ENCODE measurements at places on chromosomes 1 and 21.
A peak's percentile ranks its signal among the peaks of the same experiment; 100 is the strongest.

- no peak overlapping the region for H3K27ac ChIP-seq
- no peaks in the 10 kb centered on the region for H3K27me3 ChIP-seq
- H3K4me1 ChIP-seq: peaks cover 32% of the 10 kb centered on the region
- no peak for DNase-seq
- H3K36me3 ChIP-seq: no peaks in the 10 kb centered on the region
Observed at GRCh38 chr1:202106340-202107254, 16.1 kb upstream of the GPR37L1 start.

- H3K36me3 ChIP-seq: no peaks in the 10 kb centered on the region
- DNase-seq: no peak
- H3K4me1 ChIP-seq: peaks cover 4% of the 10 kb centered on the region
- H3K4me3 ChIP-seq: no peak within 1 kb of the TSS
Observed at GRCh38 chr1:166988974-166989515, at the start of gene MAEL. TSS of gene MAEL (plus strand) at chr1:166989280. CDS start at chr1:166989353, 73 bp downstream.

DNA sequence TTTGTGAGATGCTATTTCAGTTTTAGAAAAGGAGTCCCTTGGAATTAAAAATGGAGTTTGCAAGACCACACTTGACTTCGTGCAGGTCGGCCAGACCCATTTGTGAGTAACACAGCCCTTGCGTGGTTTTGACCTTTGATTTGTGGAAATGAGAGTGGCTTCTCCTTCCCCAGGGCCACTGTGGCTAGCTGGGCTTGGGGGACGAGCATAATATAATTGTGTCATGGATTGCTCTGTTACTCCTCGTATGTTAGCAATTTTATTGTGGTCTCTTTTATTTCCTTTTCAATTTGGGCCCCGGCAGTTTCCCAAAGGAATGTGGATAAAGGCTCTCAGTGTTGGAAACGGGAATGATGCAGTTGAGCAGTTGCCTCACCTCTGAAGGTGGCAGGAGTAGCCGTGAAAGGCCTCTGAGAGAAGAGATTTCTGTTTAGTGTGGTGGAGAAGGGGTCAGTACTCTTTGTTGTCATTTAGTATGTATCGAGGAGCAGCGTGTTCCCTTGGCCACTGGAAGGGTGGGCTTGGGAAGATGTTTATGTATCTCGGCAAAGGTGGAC lies 194.6 kb downstream of the PBX1 start:
- peak overlapping the region; percentile 56 for H3K4me3 ChIP-seq
- no peak for DNase-seq
- H3K27me3 ChIP-seq: no peaks in the 10 kb centered on the region
- H3K36me3 ChIP-seq: no peaks in the 10 kb centered on the region
- peaks cover 1% of the 10 kb centered on the region for H3K4me1 ChIP-seq

DNA sequence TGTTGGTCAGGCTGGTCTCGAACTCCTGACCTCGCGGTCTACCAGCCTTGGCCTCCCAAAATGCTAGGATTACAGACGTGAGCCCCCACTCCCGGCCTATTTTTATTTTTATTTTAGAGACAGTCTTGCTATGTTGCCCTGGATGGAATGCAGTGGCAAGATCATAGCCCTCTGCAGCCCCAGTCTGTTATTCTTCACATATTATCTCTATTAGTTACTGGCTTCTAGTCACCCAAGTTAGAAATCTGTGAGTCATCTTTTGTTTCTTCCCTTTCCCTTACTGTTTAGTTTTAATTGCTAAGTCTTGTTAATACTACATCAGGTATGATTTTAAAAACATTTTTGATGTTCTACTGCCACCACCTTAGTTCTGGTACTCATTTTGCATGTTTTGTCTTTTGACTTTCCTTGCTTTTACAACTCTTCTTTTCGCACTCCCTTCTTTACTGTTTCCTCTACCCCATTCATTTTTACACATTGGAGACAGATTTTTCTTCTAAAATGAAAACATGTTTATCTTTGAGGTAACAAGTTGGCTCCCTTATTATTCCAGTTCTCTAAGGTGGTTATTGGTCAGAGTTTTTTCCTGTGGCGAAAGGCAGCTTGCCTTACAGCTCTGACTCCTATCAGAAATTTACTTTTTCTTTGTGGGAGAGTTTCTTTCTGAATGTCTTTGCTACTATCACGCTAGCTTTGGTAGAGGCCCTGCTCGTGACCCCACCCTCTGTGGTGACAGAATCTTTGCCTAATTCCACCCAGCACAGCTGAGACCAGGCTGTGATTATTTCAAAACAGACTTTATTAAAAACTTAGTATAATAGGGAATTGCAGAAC lies 19.5 kb downstream of the ZMYM4 start:
- H3K4me3 ChIP-seq: no peak overlapping the region
- no peaks in the 10 kb centered on the region for H3K4me1 ChIP-seq
- peak overlapping the region; percentile 68 for H3K27ac ChIP-seq
- DNase-seq: peak; percentile 69
- peaks cover 20% of the 10 kb centered on the region for H3K36me3 ChIP-seq

GRCh38 chr1:84272401-84272800 lies 29.1 kb upstream of the SAMD13 start:
- no peak for DNase-seq
- no peak overlapping the region for H3K4me3 ChIP-seq
- no peaks in the 10 kb centered on the region for H3K36me3 ChIP-seq
- no peaks in the 10 kb centered on the region for H3K27me3 ChIP-seq
- no peak overlapping the region for H3K27ac ChIP-seq

- H3K27ac ChIP-seq: peak overlapping the region; percentile 36
- no peak overlapping the region for H3K4me3 ChIP-seq
- peaks cover 48% of the 10 kb centered on the region for H3K36me3 ChIP-seq
- no peaks in the 10 kb centered on the region for H3K27me3 ChIP-seq
- peak; percentile 52 for DNase-seq
Observed at GRCh38 chr1:200838676-200839445, 33.9 kb upstream of the GPR25 start.

GRCh38 chr1:27203946-27204345 lies 30.5 kb upstream of the WDTC1 start:
- H3K36me3 ChIP-seq: no peaks in the 10 kb centered on the region
- H3K27me3 ChIP-seq: no peaks in the 10 kb centered on the region
- no peak overlapping the region for H3K27ac ChIP-seq
- no peak for DNase-seq

DNA sequence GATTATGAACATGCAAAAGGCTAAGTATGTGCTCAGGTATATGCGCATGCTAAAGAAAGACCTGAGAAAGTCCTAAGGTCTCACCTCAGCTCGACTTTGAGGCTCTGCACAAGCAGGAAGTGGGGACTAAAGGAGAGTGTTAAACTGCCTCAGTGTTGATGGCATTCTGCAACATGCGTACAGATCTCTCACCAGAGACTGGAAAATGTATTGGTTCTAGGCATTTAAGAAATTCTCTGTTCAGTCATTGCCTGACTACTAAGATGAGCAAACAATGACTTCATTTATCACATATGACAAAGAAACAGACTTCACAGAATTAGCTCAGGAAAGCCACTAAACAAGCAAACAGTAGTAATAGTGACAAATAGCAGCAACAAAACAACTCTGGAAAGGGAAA lies 90.8 kb downstream of the USH2A start:
- no peak for DNase-seq
- no peak overlapping the region for H3K4me3 ChIP-seq
- H3K36me3 ChIP-seq: no peaks in the 10 kb centered on the region
- H3K27ac ChIP-seq: no peak overlapping the region

DNA sequence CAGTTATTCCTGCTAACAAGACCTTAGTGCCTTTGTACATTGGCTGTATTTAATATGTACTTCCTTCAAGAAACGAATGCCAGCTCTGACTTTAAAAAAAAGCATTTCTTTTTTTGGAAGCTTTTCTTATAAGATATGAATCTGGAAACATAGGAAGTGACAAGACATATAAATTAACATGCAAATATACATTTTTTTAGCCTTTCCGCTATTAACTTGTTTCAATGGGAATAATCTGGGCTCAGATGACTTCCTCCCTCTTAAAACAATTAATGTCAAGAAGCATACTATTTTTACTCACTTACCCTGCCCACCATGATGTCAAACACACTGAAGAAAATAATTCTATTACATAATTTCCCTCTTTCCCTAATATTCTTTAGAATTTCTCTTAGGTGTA lies 1.4 kb downstream of the DENND1B start:
- no peak overlapping the region for H3K27ac ChIP-seq
- peak; percentile 2 for DNase-seq
- no peaks in the 10 kb centered on the region for H3K27me3 ChIP-seq

GRCh38 chr1:101964708-101965107 lies 32.0 kb downstream of the OLFM3 start:
- H3K36me3 ChIP-seq: no peaks in the 10 kb centered on the region
- DNase-seq: no peak
- no peak overlapping the region for H3K27ac ChIP-seq
- no peaks in the 10 kb centered on the region for H3K27me3 ChIP-seq
- no peak overlapping the region for H3K4me3 ChIP-seq
- no peaks in the 10 kb centered on the region for H3K4me1 ChIP-seq

DNA sequence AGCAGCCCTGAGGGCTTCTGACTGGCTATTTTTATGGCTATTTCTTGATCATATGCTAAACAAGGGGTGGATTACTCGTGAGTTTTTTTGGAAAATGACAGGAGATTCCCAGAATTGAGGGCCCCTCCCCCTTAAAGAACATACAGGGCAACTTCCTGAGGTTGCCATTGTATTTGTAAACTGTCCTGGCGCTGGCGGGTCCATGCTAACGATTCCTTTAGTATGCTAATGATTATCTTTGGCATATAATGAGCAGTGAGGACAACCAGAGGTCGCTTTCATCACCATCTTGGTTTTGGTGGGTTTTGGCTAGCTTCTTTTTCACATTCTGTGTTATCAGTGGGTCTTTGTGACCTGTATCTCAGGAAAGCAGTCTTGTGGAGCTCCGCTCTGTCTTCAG lies 24.1 kb downstream of the FMN2 start:
- H3K4me1 ChIP-seq: no peaks in the 10 kb centered on the region
- H3K27me3 ChIP-seq: no peaks in the 10 kb centered on the region
- no peak overlapping the region for H3K27ac ChIP-seq

DNA sequence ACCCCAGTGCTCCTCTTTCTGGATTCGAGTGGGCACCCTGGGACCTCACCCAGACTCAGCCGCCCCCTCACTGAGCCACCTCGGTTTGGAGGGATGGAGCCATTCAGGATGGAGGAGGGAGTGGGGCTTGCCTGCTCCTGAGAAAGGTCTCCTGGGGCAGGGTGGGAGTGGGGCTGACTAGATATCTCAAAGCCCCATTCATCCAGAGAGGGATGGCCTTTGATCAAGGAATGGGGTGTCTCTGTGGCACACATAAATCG lies 10.1 kb upstream of the SPSB1 start:
- no peak for DNase-seq
- no peaks in the 10 kb centered on the region for H3K27me3 ChIP-seq
- H3K27ac ChIP-seq: no peak overlapping the region
- peaks cover 35% of the 10 kb centered on the region for H3K4me1 ChIP-seq

- peaks cover 16% of the 10 kb centered on the region for H3K4me1 ChIP-seq
- no peaks in the 10 kb centered on the region for H3K36me3 ChIP-seq
- no peaks in the 10 kb centered on the region for H3K27me3 ChIP-seq
- H3K4me3 ChIP-seq: no peak overlapping the region
Observed at GRCh38 chr1:94121411-94121821, 468 bp upstream of the ABCA4 start.

DNA sequence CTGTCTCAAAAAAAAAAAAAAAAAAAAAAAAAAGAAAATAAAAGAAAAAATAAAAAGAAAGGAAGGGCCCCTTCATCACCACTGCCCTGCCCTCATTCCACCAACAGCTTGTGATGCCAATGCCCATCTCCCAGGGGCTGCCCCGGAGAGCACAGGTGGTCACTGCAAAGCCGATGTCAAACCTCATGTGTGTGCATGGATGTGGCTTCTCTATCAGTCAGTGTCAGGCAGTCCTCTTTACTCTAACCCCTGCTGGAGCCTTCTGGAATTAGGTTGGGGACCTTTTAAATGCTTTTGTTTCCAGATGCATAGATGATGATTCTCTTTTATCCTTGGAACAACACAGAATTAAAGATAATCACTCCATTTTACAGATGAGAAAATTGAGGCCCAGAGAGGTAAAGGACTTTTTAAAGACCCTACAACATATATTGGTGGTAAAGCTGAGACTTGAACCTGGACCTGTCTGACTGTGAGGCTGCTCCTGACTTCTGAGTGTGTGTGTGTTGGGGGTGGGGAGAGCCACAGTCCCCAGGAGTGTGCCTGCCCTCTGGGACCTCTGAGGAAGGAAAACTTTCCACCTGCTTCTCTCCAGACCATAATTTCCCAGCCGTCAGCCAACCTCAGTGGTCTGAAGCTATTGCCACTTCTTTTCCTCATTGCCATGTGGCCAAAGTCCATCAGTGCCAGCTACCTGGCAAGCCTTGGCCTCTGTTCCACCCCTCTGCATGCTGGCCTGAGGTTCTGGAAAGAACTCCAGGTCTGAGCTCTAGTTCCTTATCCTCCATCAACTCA lies 3.0 kb upstream of the TMEM54 start:
- H3K36me3 ChIP-seq: no peaks in the 10 kb centered on the region
- H3K27ac ChIP-seq: no peak overlapping the region
- no peak for DNase-seq
- H3K4me3 ChIP-seq: no peak overlapping the region
- H3K4me1 ChIP-seq: peaks cover 11% of the 10 kb centered on the region

DNA sequence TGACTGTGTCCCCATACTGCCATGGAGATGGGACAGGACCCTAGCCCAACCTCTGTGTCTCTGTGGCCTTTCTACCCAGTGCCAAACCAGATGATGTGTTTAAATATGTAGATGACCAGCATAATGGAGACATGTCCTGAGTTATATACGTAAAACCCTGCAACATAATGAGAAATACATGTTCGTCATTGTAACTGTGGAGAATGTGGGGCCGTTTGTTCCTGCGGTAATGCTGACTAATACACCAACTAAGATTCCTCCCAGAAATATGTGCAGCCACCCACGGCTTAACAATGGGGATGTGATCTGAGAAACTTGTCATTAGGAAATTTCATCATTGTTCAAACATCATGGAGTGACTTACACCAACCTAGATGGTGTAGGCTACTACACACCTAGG lies 71.7 kb upstream of the SIM2 start:
- no peak for DNase-seq
- H3K36me3 ChIP-seq: no peaks in the 10 kb centered on the region

DNA sequence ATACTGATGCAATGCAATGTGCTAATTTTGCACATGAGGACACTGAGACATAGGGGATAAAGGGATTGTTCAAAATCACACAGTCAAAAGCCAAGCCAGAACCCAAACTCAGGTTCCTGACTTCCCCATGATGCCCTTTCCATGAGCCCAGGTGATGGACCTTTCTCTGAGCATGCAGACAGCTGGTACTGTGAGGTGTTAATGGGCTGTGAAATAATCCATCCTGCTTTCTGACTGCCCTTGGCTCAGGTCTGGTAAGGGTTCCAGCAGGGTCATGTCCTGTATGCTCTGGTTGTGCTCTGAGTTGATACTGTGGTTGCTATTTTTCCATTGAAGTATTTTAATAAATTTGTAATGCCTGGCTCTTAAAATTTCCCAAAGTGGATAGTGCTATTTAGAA lies 50.0 kb downstream of the CNIH3 start:
- peaks cover 6% of the 10 kb centered on the region for H3K4me1 ChIP-seq
- no peak for DNase-seq
- H3K36me3 ChIP-seq: peaks cover 92% of the 10 kb centered on the region
- H3K4me3 ChIP-seq: no peak overlapping the region

GRCh38 chr1:22470227-22470626 lies 18.6 kb downstream of the ZBTB40 start:
- no peaks in the 10 kb centered on the region for H3K36me3 ChIP-seq
- H3K27me3 ChIP-seq: no peaks in the 10 kb centered on the region
- DNase-seq: no peak
- no peak overlapping the region for H3K4me3 ChIP-seq
